Upper lobe of left lung (tissue), 6 donors: ENCODE measurements at places on chromosomes 13 and 19. TPM values are rescaled to one million over a fixed set of nuclear protein-coding genes. Genes with fewer than 3 reads are reported as not detected.

ERVK3-1 gene
- total RNA-seq = 36.7 TPM

TRAPPC6A gene
- 22.1 TPM for total RNA-seq

GZMM gene
- not detected for total RNA-seq

TNFRSF19 gene
- 10.5 TPM for total RNA-seq

FUT2 gene
- 2.7 TPM for total RNA-seq

LRRC4B gene
- 2.6 TPM for total RNA-seq

TPP2 gene
- total RNA-seq = 39.9 TPM

TTYH1 gene
- not detected for total RNA-seq
